ENCODE measurements at places on chromosomes 13 and 19.

- DNase-seq: no peak
Measured at GRCh38 chr19:10491472-10492047, 11.6 kb downstream of the KEAP1 start.

- DNase-seq: no peak
Measured at GRCh38 chr13:32850316-32851052, 165.7 kb upstream of the KL start.

DNA sequence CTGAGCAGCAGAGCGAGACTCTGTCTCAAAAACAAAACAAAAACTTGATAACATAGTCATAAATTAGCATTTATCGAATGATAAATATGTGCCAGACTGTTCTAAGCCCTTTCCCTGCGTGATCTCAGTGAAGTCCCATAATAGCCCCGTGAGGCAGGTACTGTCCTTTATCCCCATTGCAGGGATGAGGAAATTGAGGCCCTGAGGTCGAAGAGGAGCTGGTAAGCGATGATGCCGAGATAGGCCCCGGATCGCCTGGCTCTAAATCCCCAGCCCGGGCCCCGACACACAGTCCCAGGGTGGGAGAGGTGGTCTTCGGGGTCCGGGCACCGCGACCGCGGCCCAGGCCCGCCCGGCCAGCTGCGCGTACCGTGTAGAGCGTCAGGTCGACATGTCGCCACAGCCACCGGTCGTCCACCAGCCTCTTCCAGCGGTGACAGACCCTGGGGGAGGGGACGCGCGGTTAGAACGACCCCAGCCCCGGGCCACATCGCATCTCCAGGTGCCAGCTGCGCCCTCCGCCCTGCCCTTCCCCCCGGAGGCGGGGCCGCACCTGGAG, 625 bp downstream of the FBXL12 start:
- no peak for DNase-seq

GRCh38 chr13:111909501-111909900, 157.4 kb upstream of the SOX1 start:
- DNase-seq: no peak

GRCh38 chr19:39941615-39942365, 7.4 kb upstream of the FCGBP start:
- no peak for DNase-seq

GRCh38 chr13:105906746-105907145, 628.7 kb downstream of the EFNB2 start:
- DNase-seq: no peak

- DNase-seq: no peak
Measured at GRCh38 chr19:33376423-33376822, 2.9 kb downstream of the CEBPG start.

DNA sequence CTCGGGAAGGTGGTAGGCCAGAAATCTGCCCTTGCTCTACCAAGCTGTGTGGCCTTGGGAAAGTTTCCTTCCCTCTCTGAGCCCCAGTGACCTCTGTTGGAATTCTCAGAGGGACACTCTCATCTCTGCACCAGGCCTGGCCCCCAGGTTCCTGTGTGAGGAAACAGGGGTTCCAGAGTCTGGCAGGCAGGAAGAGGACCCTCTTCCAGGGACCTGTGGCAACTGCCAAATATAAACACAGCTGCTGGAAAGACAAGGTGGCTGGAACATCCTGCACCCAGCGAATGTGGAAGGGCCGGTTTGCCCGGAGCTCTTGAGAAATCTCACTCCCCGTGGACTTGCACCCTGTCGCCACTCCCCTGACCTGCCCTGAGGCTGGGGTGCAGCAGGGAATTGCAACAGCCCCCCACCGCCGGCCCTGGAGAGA, 52.8 kb downstream of the GADD45B start:
- DNase-seq: no peak

GRCh38 chr19:51783372-51783771, 11.6 kb upstream of the FPR3 start:
- no peak for DNase-seq

DNA sequence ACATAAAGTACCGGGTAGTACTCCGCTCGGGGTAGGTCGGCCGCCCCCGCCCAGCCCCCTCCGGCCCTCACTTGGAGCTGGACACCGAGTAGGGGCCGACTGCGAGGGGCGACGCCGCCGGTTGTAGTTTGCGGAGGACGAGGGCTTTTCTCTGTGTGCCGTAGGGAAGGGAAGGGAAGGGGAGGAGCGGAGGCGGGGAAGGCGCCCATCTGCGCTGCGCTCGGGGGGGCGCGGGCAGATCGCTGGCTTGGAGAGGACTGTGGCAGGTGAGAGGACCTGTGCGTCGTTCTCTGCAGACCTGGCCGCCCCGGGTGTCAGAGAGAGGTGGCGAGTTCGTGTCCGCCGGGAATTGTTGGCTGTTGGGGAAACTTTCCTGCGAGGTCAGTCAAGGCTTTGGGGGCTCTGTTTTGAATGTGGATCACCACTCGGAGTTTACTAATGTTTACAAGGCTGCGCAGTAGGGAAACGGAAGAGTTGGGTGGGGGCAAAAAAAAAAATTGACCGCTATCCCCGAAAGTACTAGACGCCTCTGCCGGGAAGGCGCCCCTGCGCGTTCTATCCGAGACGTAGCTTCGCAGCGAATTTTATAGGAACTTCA, 1.4 kb downstream of the ING1 start:
- DNase-seq: peak; percentile 58

DNA sequence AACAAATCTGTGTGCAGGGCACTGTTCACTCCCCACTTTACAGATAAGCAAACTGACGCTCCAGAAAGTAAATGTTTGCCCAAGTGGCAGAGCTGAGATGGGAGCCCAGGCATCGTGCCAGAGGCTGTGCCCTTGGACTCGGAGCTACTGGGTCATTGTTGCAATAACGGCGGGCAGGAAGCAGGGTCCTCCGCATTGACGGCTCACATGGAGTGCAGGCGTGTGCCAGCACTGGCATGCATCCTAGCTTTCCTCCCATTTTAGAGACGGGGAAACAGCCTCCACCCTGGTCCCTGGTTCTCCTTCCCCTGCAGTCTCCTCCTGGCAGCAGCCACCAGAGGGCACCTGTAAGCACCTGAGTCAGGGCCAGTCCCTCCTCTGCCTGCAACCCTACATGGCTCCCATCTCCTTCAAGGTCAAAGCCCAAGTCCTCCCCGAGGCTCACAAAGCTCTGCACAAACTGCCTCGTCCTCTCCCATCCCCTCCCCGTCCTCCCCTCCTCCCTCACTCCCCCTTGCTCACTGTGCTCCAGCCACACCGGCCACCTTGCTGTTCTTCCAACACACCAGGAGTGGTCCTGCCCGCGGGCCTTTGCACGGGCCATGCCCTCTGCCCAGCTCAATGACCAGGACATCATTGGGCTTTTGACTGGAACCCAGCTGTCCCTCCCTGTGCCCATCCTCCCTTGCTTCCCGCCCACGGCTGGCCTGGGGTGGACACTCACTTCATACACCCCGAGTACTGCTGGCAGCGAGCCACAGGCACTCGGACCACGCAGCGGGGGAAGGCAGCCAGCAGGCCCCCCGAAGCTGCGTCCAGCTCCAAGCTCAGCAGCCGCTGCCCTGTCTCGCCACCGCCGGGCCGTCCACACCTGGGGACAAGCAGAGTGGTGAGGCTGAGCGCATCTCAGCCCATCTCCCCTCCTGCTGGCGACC, 7.7 kb upstream of the LRG1 start:
- peak; percentile 47 for DNase-seq

- DNase-seq: peak; percentile 63
Measured at GRCh38 chr19:14091081-14091812, 696 bp upstream of the SAMD1 start.

GRCh38 chr13:55534306-55534705, 1606.4 kb upstream of the PRR20A start:
- no peak for DNase-seq

- DNase-seq: no peak
Measured at GRCh38 chr13:77377016-77377415, 50.1 kb upstream of the MYCBP2 start.

GRCh38 chr13:110307767-110308655, 927 bp downstream of the COL4A2 start:
- DNase-seq: no peak

DNA sequence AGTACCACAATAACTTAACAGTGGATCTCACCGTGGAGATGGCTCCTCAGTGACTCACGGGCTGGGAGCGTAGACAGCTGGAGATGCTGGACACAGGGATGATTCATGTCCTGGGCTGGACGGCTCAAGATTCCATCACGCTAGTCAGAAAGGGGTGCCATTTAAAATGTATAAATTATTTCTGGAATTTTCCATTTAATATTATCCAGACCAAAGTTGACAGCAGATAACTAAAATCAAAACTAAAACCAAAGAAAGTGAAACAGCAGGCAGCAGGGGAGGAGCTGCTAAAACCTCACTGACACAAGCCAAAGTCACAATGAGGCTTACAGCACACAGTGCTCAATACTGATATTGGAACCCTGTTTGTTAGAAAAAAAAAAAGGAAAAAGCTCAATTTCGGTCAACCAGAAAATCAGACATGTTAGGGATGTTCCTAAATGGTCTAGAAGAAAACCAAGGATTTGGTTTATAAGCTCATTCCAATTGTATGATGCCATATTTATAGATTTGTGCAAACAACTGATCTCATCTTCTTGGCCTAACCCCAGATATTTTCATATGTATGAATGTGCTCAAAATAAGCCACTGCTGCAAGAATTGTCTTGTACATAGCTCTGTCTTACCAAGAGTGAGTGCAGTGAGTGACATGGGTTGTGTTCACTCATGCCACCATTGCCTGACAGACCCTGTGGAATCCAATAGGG, 111.8 kb downstream of the SACS start:
- DNase-seq: peak; percentile 13

GRCh38 chr13:63643543-63643942, 2227.9 kb upstream of the PCDH20 start:
- no peak for DNase-seq

- no peak for DNase-seq
Measured at GRCh38 chr13:27076421-27076820, 95.2 kb downstream of the USP12 start.

DNA sequence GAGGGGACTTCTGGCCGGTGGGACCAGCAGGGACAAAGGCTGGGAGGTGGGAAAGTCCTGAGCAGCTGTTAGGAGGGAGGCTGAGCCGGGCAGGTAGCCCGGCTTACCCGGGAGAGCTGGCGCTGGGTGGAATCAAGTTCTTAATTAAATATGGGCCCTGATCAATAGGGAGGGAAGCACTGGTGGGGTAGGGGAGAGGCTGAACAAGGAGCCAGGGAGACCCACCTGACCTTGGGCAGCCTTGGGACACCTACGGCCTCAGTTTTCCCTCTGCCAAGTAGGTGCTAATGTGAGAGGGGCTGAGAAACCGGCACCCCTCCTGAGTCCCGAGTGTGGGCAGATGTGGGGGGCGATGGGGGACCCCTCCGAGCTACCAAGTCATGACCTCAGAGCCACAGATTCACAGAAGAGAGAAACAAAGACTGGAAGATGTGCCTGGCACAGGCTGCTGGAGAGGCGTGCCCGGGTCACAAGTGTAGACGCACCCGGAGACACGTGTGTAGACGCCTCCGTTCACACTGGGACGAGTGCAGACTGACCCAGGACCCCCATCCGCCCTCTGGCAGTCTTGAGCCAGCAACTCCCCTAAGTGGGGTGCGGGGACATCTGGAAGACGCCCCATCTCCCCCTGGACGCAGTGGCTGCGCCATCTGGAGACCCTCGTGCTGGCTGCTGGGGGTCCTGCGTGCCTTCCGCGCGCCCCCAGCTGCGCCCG, 8.4 kb downstream of the ONECUT3 start:
- no peak for DNase-seq

DNA sequence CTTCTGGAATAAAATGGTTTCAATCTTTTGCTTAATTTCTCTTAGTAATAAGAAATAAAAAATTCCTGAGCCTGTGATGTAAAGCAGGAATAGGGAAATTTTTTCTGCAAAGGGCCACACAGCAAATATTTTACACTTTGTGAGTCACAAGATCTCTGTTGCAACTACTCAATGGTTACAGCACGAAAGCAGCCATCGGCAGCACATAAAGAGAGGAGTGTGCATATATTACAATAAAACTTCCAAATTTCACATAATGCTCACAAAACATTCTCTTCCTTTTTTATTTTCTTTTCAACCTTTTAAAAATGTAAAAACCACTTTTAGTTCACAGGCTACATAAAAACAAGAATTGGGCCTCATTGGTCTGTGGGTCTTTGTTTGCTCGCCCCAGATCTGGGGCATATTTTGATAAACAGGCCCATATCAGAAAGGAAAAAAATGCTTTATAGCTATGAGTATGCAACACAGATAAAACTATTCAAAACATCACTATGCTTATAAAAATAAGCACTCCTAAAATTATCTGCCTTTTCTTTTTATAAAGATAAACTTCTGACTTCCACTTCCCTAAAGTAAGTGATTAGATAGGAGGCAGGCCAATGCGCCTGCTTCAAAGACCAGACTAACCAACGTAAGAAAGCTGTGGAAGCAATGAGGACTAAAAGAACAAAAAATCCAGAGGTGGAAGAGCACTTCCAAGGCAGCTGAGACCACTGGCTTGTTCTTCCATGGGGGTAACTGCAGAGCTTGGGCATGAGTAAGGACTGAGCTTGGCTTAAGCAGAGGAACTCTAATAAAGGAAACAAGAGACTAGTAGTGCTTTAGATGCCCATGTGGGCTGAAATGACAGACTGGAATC, 26.5 kb downstream of the MYCBP2 start:
- DNase-seq: no peak

DNA sequence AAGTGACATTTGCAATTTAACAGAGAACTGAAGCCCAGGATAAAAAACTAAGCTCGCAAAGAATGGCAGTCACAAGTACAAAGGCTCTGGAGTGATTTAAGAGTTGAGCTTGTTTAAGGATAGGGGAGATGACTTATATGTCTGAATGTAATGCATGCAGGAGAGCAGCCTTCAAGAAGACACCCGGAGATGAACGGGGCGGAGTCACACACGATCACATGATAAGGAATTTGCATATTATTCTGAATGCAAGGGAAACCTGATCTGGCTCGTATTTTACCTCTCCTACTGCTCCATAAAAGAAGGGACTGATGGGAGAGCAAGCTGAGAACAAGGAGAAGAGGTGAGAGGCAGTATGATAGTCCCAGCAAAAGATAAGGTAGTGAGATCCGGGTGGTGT, 12.9 kb downstream of the TBC1D4 start:
- no peak for DNase-seq

- no peak for DNase-seq
Measured at GRCh38 chr19:41546386-41546789, 29.6 kb upstream of the CEACAM21 start.

DNA sequence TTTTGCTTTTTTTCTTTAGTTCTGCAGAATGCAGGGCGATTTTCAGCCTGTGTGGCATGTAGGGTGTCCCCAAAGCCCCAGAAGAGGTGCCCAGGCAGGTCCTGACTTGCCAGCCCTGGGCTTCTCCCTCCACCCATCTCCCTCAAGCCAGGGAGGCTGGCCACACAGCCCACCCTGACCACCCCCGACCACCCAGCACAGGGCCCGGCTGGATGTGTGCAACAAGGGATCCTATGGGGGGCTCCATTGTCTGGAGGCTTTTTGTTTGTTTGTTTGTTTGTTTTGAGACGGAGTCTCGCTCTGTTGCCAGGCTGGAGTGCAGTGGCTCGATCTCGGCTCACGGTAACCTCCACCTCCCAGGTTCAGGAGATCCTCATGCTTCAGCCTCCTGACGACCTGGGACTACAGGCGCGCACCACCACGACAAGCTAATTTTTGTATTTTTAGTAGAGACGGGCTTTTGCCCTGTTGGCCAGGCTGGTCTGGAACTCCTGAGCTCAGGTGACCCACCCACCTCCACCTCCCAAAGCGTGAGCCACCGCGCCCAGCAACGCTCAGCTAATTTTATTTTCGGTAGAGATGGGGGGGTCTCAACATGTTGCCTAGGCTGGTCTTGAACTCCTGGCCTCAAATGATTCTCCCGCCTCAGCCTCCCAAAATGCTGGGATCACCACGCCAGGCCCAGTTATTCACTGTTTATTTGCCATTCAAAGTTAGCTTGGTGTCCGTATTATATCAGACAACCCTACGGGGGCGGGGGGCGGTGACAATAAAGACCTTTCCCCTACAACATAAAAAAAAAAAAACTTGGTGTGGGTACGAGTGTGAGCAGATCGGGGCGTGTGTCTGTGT, 7.8 kb upstream of the MKNK2 start:
- DNase-seq: no peak

All from BE2C (cell line).